ENCODE measurements at places on chromosomes 2 and 18. TPM values are rescaled to one million over a fixed set of nuclear protein-coding genes. Genes with fewer than 3 reads are reported as not detected.

DNA sequence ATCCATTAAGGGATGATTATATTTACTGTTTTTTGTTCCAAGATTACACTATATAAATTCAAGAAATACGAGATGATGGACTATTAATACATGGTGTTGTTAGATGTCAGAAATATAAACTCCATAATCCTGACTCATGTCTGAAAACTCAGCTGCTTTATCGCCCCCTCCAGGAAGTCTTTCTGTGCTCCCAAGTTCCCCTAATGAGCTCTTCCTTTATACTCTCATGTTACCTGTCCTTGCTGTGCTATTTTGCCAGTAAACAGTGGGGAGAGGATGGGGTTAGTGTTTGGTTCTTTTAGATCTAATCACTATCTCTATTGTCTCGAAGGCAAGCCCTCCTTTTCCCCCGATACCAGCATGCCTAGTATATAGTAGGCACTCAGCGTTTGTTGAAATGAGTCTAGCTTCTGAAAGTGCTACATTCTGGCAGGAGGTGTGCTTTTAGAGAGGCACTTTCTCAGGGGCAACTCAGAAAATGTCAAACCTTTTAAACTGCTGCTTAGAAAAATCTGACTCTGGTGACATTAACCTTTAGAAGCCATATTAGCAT, 21.4 kb upstream of the BARD1 start:
- no peaks in the 10 kb centered on the region for H3K4me1 ChIP-seq
- DNase-seq: no peak
- no peaks in the 10 kb centered on the region for H3K36me3 ChIP-seq
- H3K27me3 ChIP-seq: no peaks in the 10 kb centered on the region
- H3K27ac ChIP-seq: no peak overlapping the region

GRCh38 chr2:170501421-170502043, 213.6 kb upstream of the SP5 start:
- H3K4me1 ChIP-seq: peaks cover 20% of the 10 kb centered on the region
- no peaks in the 10 kb centered on the region for H3K36me3 ChIP-seq

- DNase-seq: no peak
- H3K36me3 ChIP-seq: no peaks in the 10 kb centered on the region
Observed at GRCh38 chr18:13500227-13500865, 226.0 kb downstream of the FAM210A start.

DNA sequence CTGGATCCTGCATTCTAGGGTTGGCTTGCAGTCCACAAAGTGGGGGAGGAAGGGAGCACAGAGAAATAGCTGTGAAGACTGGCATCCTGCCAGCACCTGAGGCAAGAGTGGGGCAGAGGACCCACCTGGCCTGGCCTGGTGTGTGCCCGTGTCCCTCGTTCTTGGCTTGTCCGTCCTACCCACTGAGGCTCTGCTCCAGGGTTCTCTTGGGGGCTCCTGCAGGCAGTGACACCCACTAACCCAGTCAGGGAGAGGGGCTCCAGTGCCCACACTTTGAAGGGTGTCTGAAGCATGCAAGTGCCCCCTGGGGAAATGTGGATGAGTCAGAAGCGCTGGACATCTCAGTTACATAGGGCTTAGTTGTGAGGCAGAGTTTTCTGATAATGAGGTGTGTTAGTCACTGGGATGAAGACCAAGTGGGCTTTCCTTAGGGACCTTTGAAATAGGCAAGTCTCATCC, 79.4 kb downstream of the SLC4A3 start:
- H3K36me3 ChIP-seq: no peaks in the 10 kb centered on the region
- no peak for DNase-seq
- H3K27ac ChIP-seq: no peak overlapping the region

DNA sequence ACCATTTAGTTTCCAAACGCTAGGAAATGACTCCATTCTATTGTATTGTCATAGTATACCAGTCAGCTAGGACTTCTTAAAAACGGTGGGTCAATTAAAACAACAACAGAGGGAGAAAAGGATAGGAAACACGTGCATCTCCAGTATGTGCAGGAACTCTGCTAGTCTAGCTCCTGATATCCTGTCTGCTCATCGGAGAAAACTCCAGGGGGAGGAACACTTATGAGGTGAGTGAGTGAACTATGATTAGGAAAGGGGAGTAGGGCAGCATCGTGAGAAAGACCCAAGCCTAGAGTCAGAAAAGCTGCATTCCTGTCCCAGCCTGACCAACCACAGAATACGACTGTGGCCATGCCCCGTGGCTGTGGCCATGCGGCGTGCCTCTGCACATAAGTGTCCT, 34.2 kb downstream of the DTNB start:
- no peaks in the 10 kb centered on the region for H3K27me3 ChIP-seq
- DNase-seq: no peak
- H3K27ac ChIP-seq: no peak overlapping the region
- H3K36me3 ChIP-seq: no peaks in the 10 kb centered on the region
- H3K4me1 ChIP-seq: no peaks in the 10 kb centered on the region
- H3K4me3 ChIP-seq: no peak overlapping the region

DNA sequence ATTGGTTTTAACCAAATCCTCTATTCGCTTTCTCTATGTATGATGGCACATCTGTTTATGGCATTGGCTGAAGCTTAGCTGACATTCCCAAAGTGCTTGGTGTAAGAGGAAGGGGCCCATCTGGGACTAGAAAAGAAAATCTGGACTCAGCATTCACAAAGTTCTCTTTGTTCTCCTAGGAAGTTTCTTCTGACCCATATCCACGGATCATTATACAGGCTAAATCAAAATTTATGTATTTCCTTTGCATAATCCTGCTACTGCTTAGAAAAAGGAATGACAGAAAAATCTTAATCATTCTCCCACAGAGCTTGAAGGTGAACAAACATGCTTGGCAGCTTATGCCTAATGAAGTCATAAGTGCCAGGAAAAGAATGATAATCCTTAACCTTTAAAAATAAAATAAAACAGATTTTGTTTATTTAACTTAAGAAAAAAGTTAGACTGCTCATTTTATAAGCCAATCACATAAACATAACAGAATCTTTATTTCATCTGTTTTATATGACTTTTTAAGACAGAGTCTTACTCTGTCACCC, 88.4 kb downstream of the NYAP2 start:
- no peaks in the 10 kb centered on the region for H3K4me1 ChIP-seq
- DNase-seq: no peak
- no peaks in the 10 kb centered on the region for H3K36me3 ChIP-seq
- H3K27me3 ChIP-seq: no peaks in the 10 kb centered on the region
- H3K27ac ChIP-seq: no peak overlapping the region

GRCh38 chr18:4551001-4551360, 95.9 kb upstream of the DLGAP1 start:
- H3K27ac ChIP-seq: no peak overlapping the region
- H3K4me3 ChIP-seq: no peak overlapping the region
- no peak for DNase-seq
- no peaks in the 10 kb centered on the region for H3K36me3 ChIP-seq
- H3K27me3 ChIP-seq: no peaks in the 10 kb centered on the region

- H3K36me3 ChIP-seq: no peaks in the 10 kb centered on the region
- no peaks in the 10 kb centered on the region for H3K27me3 ChIP-seq
- H3K4me1 ChIP-seq: peaks cover 53% of the 10 kb centered on the region
- peak; percentile 65 for DNase-seq
- peak overlapping the region; percentile 67 for H3K4me3 ChIP-seq
- H3K27ac ChIP-seq: peak overlapping the region; percentile 96
Observed at GRCh38 chr2:150484461-150485021, 2.9 kb downstream of the RND3 start.

DNA sequence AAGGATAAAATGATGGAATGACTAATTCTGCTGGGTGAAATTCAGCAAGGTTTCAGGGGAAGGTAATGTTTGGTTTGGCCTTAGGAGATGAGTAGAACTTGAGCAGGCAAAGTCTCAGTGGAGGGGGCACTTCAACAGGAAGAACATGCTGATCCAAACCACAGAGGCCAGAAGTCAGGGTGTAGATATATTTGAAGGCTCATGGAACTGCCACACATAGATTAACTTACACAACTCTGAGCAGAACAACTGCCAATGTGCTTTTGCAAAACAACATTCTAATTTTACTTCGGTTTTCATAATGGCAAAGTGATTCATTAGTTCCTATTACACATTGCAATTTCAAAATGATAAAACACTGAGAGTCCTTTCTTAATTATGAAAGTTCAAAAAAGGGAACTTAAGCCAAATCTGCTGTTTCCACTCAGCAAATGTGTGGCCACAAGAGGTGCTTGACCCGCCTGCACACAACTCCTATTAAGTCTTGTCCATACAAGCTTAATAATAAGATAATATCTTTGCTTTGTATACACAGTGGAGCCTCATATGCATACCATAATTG, 284.8 kb downstream of the MREG start:
- peaks cover 3% of the 10 kb centered on the region for H3K4me1 ChIP-seq
- H3K4me3 ChIP-seq: no peak overlapping the region
- H3K36me3 ChIP-seq: no peaks in the 10 kb centered on the region
- DNase-seq: no peak
- no peak overlapping the region for H3K27ac ChIP-seq
- H3K27me3 ChIP-seq: no peaks in the 10 kb centered on the region

SH3RF3 gene
- 3.4 TPM for polyA plus RNA-seq

ARL5A gene
- polyA plus RNA-seq: 18.0 TPM

CD8B2 gene
- 1.5 TPM for polyA plus RNA-seq

GPR35 gene
- polyA plus RNA-seq: 33.0 TPM

ALKAL2 gene
- 5.8 TPM for polyA plus RNA-seq

CNGA3 gene
- polyA plus RNA-seq: not detected

SLC1A4 gene
- polyA plus RNA-seq: 13.4 TPM

Data from sigmoid colon (tissue), 7 donors.